ENCODE measurements at places on chromosomes 4 and X.

- DNase-seq, result no peak
Observed at GRCh38 chrX:45006002-45006800, 133.2 kb downstream of the KDM6A start.

DNA sequence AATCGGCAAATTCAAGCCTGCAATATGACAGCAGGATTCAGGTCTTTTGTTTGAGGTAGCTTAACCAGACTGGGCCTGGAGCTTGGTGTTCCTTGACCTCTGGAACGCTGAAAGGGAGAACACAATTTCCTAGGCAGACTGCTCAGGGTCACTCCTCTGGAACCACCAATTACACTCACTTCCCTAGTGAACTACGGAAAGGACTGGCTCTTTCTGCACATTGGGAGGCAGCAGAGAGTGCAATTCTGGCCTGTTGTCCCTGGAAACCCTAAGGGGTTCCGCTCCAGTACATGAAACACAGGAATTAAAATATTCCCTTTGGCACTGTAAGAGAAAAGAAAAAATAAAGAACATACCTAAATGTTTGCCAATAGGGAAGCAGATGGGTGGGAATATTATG, 58.6 kb downstream of the GPC3 start:
- no peak for DNase-seq

DNA sequence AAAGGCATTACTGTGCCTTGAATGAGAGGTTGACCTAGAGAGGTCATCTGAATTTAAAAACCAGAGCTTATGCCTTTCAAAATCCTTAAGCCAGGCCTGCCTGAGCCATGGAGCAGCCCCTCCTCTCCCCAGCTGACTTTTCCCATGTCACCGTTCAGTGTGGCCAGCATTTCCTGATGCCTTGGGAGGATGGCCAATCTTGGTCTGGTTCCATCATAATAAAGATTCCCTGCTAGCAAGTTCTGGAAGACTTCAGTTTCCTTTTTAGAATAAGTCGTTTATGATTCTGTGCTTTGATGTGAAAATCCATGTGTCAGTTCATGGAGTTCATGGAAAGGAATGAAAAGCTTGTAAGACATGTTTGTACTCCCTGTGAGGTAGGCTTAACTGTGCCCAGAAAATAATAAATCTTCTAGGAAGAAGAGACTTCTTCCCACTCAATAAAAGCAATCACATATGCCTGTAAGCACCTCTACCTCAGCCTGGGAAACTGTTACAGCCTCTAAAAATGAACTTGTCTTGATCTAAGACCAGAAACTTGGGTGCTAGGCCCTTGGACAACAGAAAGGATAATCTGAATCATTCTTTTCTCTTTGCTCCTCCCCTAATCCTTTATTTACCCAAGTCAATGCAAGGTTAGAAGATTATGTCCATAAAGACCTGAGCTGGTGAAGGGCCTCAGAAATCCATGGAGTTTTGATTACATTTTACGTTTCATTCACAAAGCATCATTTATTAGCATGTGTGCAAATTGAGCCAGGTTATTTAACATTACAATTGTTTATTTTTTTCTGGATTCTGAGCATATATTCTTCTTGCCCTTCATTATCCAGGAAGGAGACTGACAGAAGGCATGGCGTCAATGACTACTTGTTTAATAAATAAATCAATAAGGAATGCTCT, 84.0 kb upstream of the TBC1D9 start:
- no peak for DNase-seq

- DNase-seq, result no peak
Observed at GRCh38 chrX:74911494-74911893, 13.8 kb downstream of the NEXMIF start.

DNA sequence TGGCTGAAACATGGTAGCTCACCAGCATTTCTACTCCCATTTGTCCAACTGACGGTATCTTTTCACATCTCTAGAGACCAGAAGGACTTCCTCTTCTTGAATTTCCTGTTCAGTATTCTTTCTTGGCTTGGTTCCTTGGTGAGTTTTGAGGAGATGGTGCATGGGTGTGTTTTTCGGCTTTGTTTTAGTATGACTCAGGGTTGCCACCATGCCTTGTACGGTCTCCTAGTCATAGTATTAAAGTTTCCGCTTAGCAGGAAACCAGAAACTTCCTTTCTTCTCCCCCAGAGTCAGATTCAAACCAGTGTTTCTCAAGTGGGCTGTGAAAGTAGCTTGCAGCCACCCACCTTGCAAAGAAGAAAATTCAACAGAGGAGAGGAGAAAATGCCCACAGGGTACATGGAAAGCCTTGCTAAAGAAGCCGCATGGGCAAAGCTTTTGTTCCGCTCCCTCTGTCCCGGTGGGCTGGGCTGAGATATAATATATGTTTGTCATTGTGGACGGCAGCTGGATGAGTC, 5.7 kb downstream of the CD99 start:
- DNase-seq, result peak; percentile 49

- no peak for DNase-seq
Observed at GRCh38 chr4:168631241-168632162, 134.7 kb downstream of the PALLD start.

Data from activated CD8-positive, alpha-beta memory T cell treated with anti-CD3 and anti-CD28 coated beads, Interleukin-2, amount 50 U/mL, for 4 hours (primary cell).